ENCODE measurements at places on chromosomes 3 and 15.
A peak's percentile ranks its signal among the peaks of the same experiment; 100 is the strongest.

DNA sequence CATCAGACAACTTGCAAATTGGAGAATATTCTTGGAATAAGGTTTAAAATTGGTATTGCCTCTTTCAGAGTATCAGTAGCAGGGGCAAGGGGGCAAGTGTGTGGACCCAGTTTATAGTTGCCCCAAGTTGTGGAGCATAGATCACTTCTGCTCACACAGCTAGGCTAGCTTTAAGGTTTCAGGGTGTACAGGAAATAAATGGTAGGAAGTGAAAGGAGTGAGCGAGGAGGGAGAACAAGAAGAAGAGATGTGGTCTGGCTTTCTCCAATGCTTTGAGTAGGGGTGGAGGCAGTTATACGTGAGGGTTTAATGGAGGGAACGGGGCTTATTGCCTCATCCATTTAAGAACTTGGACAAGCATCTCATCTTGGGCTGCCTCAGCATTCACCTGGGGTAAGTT is 290.0 kb upstream of the CFAP20DC start:
- DNase-seq, result no peak

DNA sequence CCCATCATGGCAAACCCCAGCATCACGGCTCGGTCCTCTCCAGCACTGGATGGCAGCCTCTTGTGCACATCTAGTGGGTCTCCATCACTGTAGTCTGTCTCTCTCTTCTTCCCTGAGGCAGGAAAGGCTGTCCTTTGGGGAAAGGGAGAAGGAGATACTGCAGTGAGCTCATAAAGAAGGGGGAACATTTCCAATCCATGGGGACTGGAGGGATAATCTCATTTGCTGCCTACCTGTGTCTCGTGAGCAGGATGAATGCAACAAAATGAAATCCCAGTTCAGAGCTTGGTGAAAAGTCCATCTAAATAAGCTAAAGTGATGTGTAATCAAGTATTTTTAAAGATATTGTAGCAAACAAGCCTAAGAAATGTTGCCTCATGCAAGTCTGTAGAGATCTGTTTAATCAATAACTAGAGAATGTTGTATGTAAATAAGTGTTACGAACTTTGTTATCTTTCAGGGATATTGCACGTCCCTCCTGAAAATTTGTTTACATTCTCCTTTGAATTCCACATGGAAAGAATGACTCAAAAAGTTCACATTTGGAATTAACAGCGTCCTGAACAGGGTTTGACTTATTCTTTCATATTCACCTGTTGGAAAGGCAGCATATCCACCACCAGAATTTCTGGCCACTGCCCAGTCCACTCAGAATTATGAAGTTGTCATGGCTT is at the start of gene KCNMB3:
KCNMB3 (minus strand) TSS at position 312 of the 674 bp plus-strand sequence; CDS start at position 188, 124 bp downstream.
- DNase-seq, result no peak

- no peak for DNase-seq
Observed at GRCh38 chr3:138497021-138497420, 62.6 kb downstream of the ESYT3 start.

DNA sequence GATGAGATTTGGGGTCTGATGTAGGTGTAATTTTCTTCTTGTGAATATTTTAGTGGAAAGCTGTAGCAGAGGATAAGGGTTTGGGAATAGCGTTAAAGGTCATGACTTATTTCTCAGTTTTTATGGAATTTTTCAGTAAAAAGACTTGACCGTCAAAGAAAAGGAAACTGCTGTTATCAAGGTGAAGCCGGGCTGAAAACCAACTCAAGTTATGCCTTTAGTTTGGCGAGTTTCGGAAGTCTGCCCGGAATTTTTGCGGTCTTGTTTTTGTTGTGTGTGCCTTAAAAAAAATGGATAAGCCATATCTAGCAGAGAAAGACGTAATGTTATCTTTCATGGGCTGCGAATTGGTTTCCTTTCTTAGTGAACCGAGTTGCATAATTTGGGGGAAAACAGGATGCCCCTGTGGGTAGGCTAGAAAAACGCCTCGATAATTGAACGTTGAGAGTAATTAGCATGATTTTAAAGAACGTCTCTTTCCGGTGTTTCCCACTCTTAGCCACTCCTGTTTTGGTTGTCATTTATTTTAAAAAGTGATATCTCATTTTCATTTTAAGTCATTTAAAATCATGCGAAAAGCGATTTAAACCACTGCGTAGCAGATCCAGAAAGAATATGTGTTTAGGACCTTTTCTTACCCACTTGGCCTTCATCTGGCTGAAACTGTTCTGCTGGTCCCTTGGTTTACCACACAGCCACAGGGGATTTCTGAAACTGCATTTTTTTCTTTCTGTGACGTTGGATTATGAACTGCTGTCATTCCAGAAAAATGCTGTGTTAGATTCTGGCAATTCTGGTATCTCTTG is 1.1 kb downstream of the NFKBIZ start:
- peak; percentile 56 for DNase-seq

DNA sequence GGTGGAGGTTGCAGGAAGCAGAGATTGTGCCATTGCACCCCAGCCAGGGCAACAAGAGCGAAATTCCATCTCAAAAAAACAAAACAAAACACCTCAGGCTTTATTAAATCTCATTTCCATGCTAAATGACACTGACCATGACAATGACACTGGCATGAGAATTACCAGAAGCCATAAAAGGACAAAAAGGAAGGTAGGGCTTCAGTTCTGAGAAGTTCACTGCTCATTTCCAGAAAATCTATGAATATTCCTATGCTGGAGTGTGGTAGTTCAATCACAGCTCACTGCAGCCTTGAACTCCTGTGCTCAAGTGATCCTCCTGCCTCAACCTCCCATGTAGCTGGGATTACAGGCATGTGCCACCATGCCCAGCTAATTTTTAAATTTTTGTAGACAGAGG is 44.7 kb downstream of the PCNP start:
- DNase-seq, result no peak

GRCh38 chr3:32312251-32312650 is 73.8 kb downstream of the CMTM8 start:
- DNase-seq, result no peak

- peak; percentile 79 for DNase-seq
Observed at GRCh38 chr3:16286161-16286560, 21.1 kb downstream of the OXNAD1 start.

GRCh38 chr3:23594894-23595670 is 210.7 kb upstream of the UBE2E1 start:
- DNase-seq, result no peak

DNA sequence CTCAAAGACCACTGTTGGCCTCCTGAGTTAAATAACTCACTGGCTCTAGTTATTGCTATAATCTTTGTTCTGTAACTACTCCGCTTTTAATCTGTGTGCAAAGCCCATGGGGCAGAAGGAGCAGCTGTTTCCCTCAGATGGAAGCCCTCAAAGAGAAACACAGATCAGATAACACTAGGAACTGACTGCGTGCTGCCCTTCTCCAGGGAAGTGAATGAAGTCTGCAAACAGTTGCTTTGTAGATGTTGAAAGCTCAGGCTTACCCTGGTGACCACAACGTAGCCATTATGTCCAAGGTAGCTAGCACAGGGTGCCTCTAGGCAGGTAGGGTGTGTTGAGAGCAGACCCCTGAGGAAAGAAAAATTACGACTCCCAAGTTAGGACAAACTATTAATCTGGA is 152.3 kb upstream of the STAC start:
- DNase-seq, result no peak

GRCh38 chr15:74402873-74403587 is 30.7 kb downstream of the SEMA7A start:
- DNase-seq, result peak; percentile 92

- DNase-seq, result peak; percentile 6
Observed at GRCh38 chr3:104102386-104102785, 1264.3 kb upstream of the ALCAM start.

DNA sequence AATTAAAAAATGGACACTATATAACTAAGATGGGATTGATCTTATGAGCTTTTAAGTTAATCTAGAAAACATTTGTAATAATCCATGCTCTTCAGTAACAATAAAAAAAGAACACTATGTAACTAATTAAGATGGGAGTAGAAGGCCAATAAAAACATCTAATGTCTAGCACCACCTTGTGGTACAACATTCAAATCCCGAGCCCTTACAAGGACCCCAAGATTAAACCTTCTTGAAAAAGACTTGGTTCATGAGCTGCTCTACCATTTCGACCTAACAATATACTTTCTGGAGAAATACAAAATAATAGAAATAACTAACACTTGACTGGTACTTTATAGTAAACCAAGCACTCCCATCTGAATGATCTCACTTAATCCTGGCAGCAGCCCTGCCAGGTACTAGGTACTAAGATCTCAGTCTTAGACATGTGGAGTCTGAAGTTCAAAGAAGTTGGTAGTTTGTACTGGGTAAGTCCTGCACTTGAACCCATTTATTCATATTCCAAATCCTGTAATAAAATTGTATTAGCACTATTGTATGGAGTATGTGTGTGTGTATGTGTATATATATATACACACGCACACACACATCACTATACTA is 21.8 kb downstream of the METTL6 start:
- no peak for DNase-seq

DNA sequence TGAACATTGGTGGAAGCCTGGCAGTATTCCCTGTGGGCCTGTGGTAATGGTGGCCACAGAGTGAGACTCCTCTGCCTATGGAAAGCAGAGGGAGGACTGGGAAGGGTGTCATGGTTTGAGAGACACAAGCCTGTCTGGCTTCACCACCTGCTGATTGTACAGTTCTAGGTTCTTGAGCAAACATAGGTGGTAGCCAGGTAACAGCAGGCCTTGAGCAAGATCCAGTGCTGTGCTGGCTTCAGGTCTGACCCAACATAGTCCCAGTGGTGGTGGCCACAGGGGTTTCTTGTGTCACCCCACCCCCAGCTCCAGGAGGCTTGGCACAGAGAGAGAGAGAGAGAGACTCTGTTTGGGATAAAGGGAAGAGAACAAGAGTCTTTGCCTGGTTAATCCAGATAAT is 22.7 kb upstream of the KPNA4 start:
- DNase-seq, result no peak

GRCh38 chr15:33915571-33916407 is 52.5 kb upstream of the CHRM5 start:
- no peak for DNase-seq

DNA sequence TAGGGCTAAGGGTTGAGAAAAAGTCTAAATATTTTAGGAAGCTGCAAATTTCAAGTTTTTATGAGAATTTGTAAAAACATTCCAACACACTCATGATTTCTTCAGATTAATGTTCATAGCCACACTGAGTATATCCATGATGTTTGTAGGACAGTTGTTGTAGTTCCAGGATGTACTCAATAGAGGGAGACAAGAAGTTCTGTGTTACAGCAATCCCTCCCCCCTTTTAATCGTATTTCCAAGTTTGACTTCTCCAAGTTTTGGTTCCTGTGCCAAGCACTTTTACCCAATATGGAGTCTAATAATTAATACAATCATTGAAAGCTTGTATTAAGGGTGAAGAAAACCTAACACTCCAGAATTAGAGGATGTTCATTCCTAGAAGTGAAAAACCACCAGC is 143.4 kb downstream of the FEZF2 start:
- DNase-seq, result no peak

DNA sequence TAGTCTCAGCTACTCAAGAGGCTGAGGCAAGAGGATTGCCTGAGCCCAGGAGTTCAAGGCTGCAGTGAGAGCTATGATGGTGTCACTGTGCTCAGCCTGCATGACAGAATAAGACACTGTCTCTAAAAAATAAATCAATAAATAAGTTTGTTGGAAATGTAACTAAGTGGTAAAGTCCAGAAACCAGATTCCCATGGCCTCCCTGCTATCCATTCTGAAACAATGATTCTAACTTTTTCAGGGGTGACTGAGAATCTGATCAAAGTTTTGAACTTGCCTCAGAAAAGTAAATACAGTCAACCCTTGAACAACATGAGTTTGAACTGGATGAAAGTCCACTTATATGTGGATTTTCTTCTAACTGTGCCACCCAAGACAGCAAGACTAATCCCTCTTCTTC is 86.2 kb downstream of the NBEAL2 start:
- no peak for DNase-seq

DNA sequence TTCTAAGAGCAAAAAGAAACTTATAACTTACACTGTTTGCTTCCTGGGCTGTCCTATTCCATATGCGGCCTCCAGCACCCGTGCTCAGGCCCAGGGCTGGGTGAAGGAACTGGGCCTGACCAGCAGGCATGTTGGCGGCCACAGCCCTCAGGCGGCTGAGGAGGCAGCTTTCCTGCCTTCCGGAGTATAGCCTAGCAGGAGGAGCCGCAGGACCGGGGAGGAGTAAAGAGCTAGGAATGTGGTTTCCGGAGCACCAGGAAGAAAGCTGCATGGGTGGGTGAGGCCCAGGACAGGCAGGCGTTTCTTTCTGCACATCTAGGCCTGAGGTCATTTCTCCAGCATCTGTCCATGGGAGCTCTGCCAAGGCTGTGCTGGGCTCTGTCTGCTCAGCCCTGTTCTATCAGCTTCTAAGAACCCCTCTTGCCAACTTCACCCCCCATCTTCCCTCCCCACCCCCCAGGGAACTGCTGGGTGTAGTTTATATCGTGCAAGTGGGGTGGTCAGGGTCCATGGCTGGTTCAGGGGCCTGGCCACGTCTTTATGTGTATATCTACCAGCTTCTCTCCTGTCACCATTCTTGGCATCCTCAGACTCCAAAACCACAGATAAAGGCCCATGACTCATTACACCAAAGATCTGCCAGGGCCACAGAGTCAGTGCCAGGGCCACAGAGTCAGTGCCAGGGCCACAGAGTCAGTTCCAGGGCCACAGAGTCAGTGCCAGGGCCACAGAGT is 7.8 kb upstream of the KIF7 start:
- no peak for DNase-seq

DNA sequence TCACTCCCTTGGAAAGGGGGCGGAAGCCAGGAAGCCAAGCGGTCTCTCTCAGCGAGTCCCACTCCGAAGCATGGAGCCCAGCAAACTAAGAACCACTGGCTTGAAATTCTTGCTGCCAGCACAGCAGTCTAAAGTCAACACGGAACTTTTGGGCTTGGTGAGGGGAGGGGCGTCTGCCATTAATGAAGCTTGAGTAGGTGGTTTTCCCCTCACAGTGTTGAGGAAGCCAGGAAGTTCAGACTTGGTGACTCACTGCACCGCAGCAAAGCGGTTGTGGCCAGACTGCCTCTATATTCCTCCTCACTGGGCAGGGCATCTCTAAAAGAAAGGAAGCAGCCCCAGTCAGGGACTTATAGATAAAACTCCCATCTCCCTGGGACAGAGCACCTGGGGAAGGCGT is 665.4 kb upstream of the CBLB start:
- DNase-seq, result peak; percentile 66

DNA sequence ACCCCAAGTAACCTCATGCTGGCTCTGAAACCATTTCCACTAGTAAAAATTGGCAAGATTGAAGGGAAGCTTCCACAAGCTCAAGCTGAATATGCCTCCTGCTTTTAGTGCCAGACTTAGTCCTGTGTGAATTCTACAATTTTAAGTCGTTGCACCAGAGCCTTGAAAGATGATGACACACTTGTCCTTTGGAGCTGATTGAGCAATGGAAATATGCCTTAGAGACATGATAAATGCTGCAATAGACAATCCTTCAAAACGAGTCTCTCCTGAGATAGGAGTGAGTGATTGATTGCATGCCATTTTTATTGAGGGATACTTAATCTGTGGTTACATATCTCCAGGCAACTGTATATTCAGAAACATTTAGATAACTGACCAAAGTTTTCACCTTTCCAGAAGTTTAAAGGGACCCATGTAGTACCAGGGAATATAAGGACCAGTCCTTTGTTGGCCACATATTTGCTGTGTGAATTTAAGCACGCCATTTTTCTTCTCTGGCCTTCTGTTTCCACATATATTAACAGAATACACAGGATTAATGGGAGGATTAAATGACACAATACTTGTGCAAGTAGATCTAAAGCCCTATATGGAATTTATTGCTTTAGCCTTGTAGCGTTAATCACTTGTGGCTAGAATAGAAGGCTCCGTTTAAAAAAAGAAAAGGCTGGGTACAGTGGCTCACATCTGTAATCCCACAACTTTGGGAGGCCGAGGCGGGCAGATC is 65.1 kb downstream of the PPARG start:
- no peak for DNase-seq

GRCh38 chr3:39409514-39410136 is 3.1 kb downstream of the RPSA start:
- DNase-seq, result no peak
